ENCODE measurements at places on chromosomes 7 and 10.

DNA sequence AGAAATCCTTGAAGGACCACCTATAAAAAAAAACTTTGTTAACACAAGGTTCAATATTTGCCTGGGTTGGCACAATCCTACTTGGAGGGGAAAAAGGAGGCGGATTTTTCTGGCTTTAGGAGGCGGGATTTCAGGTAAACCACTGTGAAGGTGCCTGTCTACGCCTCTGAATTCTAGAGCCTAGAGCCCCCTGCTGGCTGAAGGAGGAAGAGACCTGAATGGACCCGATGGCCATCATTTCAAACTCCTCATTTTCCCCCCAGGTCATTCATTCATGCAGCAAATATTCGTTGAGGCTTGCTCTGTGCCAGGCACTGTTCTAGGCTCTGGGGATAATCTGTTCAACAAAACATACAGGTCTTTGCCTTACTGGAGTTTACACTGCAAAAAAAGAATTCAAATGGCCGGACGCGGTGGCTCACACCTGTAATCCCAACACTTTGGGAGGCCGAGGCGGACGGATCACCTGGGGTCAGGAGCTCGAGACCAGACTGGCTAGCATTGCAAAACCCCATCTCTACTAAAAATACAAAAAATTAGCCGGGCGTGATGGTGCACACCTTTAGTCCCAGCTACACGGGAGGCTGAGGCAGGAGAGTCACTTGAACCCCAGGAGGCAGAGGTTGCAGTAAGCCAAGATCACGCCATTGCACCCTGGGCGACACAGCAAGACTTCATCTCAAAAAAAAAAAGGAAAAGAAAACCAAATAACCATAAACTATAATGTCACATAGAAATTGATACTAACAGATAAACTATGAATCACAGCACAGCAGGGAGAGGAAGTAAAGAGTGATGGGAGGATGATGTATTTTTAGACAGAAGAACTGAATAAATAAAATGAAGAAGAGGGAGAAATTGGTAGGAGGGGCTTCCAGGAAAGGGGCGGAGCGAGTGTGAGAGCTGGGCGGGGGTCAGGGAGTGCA lies 90.1 kb upstream of the NFE2L3 start:
- no peak for DNase-seq

DNA sequence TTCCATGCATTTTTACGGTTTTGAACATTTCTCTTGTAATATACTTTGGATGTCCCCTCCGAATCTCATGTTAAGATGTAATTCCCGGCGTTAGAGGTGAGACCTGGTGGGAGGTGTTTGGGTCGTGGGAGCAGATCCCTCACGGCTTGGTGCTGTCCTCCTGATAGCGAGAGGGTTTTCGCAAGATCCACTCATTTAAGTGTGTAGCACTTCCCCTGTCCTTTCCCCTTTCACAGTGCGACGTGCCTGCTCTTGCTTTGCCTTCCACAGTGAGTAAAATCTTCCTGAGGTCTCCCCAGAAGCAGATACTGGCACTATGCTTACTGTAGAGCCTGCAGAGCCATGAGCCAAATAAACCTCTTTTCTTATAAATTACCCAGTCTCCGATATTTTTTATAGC lies 6.6 kb downstream of the GPR141 start:
- no peak for DNase-seq

DNA sequence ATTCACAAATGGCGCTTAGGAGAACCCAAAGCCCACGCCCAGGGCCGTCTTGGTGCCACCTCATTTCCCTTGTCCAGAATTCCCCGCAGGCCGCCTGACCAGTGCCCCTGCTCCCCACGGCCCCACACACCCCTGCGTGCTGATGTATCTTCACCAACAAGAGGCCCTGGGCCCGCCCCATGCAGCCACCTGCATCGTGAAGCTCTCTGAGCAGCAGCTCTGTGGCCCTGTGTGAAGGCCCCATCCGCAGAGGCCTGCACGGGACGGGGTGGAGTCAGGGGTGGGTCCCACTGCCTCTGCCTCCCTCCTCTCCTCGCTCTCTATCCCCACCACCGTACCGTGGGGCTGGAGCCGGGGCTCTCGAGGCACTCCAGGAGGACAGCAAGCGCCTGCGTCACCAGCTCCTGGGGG lies 14.7 kb downstream of the BRAT1 start:
- no peak for DNase-seq

DNA sequence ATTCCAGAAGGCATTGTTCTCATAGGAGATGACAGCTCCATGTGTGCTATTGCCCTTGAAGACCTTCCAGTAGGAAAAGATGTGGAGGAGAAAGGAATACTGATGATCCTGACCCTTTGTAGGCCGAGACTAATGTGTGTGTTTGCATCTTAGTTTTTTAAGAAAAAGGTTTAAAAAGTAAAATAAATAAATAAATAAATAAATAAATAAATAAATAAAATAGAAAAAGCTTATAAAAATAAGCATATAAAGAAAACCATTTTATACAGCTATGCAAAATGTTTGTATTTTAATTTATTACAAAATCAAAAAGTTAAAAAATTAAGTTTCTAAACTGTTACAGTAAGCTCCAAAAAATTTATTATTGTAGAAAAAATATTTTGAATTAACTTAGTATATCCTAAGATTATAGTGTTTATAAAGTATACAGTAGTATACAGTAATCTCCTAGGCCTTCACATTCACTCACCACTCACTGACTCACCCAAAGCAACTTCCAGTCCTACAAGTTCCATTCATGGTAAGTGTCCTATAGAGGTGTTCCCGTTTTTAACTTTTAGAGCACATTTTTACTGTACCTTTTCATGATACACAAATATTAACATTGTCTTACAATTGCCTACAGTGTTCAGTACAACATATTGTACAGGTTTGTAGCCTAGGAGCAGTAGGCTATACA lies 435.2 kb upstream of the SEMA3A start:
- DNase-seq, result no peak

DNA sequence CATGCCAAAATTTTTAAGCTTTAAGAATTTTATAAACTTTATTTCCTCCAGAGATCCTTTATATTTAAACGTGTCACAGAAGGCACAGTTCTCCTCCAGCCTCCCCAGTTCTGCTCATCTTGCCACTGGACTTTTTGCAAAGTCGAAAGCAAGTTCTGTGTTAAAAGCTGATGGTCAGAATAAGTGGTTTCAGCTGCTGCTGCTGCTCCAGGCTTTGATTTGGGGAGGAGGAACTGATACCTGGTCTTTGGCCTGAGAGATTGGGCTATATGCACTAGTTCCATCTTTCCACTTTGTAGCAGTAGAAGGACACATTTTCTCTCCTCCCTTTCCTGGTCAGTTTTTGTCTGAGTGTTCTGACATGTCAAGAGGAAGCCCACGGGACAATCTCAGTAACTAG lies 435.9 kb upstream of the PHF14 start:
- no peak for DNase-seq

- DNase-seq, result peak; percentile 39
These were observed 25.5 kb downstream of the PRR15 start for GRCh38 chr7:29588900-29589696.

- DNase-seq, result no peak
These were observed 9.9 kb downstream of the SOSTDC1 start for GRCh38 chr7:16455591-16455990.

DNA sequence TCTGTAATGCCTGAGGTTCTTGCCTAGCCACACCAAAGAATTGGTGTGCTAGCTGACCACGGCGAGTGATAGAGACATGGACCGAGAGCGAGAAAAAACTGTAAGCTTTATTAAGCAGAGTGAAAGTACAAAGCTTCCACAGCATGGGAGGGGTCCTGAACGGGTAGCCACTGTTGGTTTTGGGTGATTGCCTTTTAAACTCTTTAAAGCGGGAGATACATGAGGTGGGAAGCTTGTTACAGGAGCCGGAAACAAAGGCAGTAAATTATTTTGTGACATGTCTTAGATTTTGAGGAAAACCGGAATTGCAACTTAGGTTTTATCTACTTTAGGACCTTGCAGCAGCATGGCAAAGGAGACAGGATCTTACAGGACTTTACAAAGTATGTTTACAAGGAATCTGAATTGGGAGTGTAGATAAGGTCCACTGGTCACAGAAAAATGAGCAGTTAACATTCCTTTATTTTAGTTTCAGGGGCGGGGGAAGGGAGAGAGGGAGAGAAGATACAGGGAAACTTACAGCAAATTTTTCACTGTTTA lies 252.7 kb upstream of the MBL2 start:
- no peak for DNase-seq

DNA sequence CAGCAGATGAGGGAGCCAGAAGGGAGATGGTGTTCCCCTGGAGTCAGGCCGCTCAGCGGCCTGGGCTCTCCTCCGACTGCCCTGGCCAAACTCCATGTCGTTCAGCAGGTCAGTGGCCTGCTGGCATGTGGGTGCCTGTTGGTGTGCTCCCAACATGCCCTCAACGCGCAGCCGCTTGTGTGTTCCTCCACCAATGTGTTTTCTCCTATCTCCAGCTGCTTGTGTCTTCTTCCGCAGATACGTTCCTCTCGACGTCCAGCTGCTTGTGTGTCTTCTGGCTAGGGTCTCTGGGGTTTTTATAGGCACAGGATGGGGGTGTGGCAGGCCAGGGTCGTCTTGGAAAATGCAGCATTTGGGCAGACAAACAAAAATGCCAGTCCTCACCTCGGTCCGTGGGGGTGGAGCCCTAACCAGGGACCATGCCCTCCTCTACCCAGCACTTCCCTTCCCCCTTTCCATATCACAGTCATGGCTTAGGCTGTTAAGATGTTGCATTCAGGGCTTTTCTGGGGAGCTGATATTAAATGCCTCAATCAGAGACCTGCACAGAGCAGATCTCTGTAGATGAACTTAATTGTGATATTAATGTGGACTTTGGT lies 111.6 kb downstream of the TMEM178B start:
- no peak for DNase-seq

- no peak for DNase-seq
These were observed 230.3 kb upstream of the GHITM start for GRCh38 chr10:83909001-83909400.

DNA sequence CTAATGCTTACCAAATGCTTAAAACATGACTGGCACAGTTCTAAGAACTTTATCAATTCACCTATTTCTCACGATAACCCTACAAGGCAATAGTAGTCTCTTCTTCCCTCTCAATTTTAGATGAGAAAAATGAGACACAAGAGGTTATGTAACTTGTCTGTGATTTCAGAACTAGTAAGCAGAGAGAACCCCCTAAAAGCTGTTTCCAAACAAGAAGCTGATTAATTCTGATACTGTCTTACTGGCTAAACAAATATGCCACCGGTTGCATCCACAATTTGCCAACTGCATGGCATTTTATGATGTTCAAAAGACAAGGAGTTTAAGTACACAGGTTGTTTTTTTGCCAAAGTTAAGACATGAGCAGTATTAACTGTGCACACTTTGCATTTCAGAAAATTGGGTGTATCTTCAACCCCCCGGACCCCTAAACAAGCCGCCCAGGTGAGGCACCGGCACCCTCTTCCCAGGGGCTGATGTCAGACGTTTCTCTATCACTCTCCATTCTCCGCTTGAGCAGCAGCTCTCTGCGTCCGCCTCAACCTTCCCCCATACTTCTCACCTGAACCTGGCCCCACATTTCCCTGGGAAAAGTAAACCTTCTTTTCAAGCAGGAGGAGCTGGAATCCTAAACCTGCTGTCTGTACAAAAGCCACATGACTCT lies 21.7 kb downstream of the RSU1 start:
- DNase-seq, result no peak

GRCh38 chr7:135186841-135187253 lies 16.3 kb upstream of the CYREN start:
- no peak for DNase-seq

- no peak for DNase-seq
These were observed 48.8 kb upstream of the SMNDC1 start for GRCh38 chr10:110353244-110354119.

- DNase-seq, result no peak
These were observed 32.9 kb downstream of the ICA1 start for GRCh38 chr7:8228766-8229674.

DNA sequence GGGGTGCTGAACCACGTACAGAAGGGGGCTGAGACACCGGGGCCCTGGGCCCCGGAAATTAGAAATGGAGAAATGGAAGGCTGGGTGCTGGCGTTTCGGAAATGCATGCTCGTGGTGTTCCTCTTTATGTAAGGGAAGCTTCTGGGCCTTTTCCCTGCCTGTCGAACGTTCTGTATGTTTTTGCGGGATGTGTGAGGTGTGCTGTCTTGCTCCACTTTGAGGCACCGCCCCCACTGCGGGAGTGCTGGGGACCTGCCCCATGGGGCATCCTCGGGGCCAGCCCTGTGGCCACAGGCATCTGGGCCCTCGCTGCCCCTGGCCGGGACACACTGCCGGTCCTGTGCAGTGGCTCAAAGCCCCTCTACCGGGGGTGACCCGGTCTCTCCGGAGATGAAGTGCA lies 1.7 kb upstream of the VENTX start:
- no peak for DNase-seq

DNA sequence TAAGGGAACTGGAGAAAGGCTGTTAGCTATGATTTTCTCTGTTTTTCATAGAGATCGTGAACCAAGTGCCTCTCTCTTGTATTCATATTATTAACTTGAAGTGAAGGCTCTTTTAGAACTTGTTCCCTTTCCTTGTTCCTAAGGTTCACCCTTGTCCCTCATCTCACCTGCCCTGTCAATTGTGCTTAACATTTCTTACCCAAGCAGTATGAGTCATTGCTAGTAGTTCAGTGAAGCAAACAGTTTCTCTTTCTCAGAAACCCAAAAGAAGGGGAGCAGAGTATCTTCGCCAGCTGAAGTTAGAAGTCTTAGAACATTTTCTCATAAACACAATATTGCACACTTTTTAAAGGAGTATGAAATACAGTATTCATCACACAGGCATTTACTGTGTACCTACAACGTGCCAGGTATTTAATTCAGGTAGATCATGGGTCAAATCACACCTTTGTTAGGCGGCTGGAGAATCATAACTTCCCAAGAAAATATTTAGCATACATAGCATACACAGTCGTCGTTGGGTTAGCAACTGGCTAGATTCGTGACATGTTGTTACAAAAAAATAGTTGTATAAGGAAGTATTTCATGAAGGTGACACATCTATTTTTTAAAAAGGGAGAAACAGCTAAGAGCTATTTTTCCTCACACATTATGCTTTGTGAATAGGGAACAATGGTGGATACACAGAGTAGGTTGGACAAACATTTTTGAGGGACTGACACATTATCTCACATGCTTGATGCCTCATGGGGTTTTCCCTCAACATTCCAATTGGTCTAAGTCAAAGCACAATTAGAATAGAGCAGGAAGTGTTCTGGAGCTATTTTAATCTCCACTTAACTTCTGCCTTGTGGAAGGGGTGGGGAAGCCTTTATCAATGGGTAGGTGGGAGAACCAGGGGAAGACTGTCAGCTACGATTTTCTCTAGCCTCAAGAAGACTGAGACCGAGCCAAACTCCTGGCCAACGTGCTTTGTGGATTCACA lies 13.2 kb downstream of the HDAC9 start:
- DNase-seq, result peak; percentile 6

GRCh38 chr7:73894733-73895551 lies 34.0 kb downstream of the TMEM270 start:
- no peak for DNase-seq

DNA sequence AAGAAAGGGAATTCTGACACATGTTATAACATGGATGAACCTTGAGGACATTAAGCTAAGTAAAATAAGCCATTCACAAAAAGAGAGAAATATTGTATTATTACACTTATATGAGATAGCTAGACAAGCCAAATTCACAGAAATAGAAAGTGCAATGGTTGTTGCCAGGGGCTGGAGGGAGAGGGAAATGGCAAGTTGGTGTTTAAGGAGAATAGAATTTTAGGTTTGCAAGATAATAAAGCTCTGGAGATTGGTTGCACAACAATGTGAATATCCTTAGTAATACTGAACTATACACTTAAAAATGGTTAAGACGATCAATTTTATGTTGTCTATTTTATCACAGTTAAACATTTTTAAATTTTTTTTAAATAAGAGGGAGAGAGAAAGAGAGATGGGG lies 25.0 kb upstream of the ADD3 start:
- no peak for DNase-seq

GRCh38 chr10:28020993-28021982 lies 22.4 kb upstream of the ODAD2 start:
- no peak for DNase-seq
